ENCODE measurements at places on chromosomes 3 and 15.

GRCh38 chr15:77625376-77625775 lies 7.3 kb downstream of the LINGO1 start:
- DNase-seq: no peak

DNA sequence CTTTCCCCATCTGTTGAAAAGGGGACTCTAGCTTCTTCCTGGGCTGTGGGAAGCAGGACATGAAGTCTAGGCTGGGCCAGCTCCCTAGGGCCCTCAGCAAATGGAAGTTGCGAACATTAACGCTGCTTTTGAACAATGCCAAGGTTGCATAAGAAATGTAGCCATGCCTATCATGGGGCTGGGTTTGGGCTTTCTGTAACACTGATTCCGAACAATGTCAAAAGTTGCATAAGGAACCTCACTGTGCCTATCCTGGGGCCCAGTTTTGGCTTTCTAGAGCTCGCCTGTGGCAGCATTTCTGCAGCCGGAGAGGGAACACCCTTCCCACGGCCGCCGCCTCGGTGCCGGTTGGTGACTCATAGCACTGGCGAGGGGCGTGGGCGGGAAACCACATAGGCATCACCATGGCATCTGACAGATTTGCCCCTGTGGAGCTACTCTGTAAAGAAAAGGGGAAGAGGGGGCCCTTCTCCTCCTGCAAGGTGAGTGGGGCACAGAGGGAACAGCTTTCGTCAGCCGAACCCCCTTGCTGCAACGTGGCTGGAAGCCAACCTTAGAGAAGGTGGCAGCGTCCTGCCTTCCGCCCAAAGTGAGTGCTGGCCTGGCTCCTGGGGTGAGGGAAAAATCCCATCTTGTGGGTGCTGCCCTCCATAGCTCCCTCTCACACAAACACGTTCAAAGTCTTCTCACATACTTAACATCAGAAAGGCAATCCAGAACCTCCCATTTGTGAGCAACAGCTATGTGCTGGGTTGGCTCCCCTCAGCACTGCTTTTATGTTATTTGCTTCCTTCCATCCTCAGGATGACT lies 46.6 kb upstream of the ATP2B2 start:
- DNase-seq: peak; percentile 49

GRCh38 chr3:5929027-5929426 lies 741.5 kb downstream of the EDEM1 start:
- no peak for DNase-seq

- no peak for DNase-seq
These were observed 1077.4 kb downstream of the EPHA3 start for GRCh38 chr3:90184861-90185260.

GRCh38 chr3:65144791-65145351 lies 457.1 kb upstream of the ADAMTS9 start:
- no peak for DNase-seq

DNA sequence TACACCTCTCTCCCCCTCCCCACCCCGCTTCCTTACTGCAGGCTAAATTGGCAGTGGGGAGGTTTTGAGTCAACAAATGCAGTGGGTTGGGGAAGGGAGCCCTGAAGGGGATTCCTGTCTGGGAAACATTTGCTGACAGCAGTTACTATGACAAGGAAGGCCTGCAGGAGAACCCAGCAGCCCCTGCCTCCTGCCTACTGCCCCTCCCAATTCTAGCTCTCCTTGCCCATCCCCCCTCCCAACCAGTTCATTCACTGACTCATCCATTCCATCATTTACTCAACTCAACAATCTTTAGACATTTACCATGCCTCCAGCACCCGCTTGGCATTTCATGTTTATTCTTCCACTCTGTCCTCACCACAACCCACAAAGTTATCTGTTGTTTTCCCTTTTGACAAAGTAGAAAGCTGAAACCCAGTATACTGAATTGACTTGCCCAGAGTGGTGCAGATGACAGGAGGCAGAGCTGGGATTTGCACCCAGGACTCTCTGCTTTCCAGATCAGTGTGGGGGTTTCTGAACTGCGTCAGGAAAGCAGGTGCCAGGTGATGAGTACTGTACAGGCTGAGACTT lies 75.0 kb downstream of the MAGEF1 start:
- no peak for DNase-seq

DNA sequence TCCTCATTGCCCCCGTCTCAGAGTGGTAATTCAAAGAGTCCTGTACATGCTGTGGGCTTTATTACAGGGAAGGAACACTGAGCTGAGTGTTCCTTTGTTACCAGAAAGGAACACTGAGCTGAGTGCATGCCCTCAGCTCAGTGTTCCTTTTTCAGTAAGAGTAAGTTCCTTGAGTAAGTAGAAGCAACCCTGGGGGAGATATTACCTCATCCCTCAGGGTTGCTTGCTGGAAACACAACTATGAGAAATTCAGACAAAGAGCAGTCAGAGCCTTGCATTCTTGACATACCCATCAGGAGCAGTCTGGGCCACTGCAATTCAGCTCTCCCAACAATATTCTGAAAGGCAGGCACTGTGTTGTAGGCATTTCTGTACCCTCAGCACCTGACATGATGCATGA lies 17.0 kb downstream of the CHRM5 start:
- DNase-seq: no peak

GRCh38 chr3:46576879-46577278 lies 10.8 kb upstream of the LRRC2 start:
- DNase-seq: no peak

DNA sequence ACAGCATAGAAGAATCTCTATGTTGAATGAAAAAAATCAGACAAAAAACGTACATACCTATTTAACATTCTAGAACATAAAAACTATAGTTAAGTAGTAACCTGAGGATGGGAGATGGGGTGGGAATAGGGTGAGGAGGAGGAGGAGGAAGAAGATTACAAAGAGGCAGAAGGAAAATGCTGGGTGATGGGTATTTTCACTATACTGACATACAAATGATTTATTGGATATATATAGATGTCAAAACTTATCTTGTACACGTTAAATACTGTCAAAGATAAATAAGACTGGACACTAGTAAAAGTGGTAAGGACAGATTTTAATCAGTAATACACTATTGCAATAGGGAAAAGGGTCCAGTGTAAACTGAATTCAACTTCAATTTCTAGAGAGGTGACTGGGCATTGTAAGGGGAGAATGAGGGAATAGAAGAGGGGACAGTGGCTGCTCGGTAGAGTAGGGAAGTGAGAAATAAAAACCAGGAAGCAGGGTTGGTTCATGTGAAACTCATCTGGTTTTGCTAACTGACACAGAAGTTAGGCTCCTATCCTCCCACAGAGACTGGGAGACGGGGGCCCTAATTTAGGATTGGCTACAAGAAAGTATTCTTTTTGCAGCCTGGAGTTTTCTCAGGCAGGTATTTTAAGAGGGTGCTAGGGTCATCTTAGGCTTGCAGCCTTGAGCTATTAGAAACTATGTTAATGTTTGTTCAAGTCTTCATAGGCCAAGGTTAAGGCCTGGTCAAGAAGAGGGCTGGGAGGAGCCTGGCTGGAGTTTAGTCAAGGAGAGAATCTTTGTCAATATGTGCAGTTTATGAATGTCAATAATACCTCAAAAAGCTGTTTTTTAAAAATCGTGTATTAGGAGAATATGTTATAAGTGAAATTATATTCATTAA lies 15.0 kb upstream of the C15orf61 start:
- DNase-seq: no peak

DNA sequence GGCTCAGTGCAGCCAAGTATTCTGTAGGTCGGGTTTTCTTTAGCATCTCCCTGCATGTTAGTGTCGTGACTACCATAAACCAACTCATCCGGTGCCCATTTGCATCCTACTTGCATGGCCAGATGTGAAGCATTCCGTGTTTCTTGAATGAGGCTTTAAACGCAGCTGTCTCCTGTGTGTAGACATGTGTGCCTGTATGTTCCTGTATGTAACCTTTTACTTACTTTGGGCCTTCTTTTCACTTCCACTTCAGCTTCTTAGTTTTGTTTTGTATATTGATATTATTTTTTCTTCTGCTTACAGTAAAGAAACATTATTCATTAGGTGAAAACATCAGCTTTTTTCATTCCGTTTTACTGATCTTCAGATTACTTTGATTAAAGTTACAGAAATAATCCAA lies 267.9 kb downstream of the BBX start:
- DNase-seq: no peak

- DNase-seq: no peak
These were observed 161.9 kb downstream of the WNT7A start for GRCh38 chr3:13718000-13718399.

DNA sequence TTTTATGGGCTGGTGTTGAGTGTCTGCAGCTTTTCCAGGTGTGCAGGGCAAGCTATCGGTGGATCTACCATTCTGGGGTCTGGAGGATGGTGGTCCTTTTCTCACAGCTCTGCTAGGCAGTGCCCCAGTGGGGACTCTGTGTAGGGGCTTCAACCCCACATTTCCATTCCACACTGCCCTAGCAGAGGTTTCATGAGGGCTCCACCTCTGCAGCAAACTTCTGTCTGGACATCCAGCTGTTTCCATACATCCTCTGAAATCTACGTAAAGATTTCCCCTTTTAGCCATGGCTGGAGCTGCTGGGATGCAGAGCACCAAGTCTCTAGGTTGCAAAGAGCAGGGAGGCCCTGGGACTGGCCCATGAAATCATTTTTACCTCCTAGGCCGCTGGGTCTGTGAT lies 11.6 kb downstream of the RFX7 start:
- DNase-seq: no peak

- no peak for DNase-seq
These were observed 33.5 kb downstream of the SUCLG2 start for GRCh38 chr3:67620869-67621268.

Data from T-helper 9 cell (primary cell).